ENCODE measurements at places on chromosomes 11 and 22. TPM values are rescaled to one million over a fixed set of nuclear protein-coding genes. Genes with fewer than 3 reads are reported as not detected.

Gene SCUBE2
- 6.6 TPM for polyA plus RNA-seq

Gene MFRP
- not detected for polyA plus RNA-seq

Gene IGSF9B
- polyA plus RNA-seq = 8.2 TPM

Gene OR10V1
- not detected for polyA plus RNA-seq

Gene SFI1
- 46.7 TPM for polyA plus RNA-seq

Gene OR51I1
- not detected for polyA plus RNA-seq

Gene PAX6
- polyA plus RNA-seq = not detected

Gene VPREB1
- polyA plus RNA-seq = 0.33 TPM

Gene VSIG2
- polyA plus RNA-seq = 4.9 TPM

Gene PLAAT2
- 0.68 TPM for polyA plus RNA-seq

Gene OR8K5
- polyA plus RNA-seq = not detected

Gene SEZ6L
- 0.20 TPM for polyA plus RNA-seq

Gene MRGPRX3
- polyA plus RNA-seq = not detected

Gene HTR3B
- polyA plus RNA-seq = not detected

Gene KDELR3
- polyA plus RNA-seq = 9.3 TPM

Gene KRTAP5-9
- polyA plus RNA-seq = 0.31 TPM

Data from renal cortex interstitium (tissue), 15 donors.